ENCODE measurements at places on chromosomes 6 and 20. TPM values are rescaled to one million over a fixed set of nuclear protein-coding genes. Genes with fewer than 3 reads are reported as not detected.

GRCh38 chr6:118869894-118870589, 23.9 kb upstream of the ASF1A start:
- DNase-seq: no peak

DNA sequence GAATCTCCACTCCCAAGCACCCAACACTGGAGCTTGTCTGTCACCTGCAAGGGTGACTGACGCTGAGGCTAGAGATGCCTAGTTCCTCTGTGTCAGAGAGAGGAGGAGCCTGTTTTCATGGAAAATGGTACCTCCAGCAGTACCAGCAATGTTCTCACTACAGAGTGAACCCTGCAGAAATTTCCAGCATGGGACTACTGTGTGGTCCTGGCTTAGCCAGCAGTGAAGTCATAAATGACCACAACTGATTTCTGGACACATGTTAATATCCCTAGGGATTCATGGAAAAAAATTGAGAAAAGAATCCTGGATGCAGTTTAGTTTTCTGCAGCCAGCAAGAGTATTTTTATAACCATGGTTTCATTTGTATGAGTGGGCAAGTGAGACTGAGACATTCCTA, 468.1 kb downstream of the CD83 start:
- no peak for DNase-seq

PLAGL1 gene
- total RNA-seq: 22.7 TPM

GRCh38 chr20:35618263-35619131, 2.9 kb downstream of the SPAG4 start:
- DNase-seq: no peak

DNA sequence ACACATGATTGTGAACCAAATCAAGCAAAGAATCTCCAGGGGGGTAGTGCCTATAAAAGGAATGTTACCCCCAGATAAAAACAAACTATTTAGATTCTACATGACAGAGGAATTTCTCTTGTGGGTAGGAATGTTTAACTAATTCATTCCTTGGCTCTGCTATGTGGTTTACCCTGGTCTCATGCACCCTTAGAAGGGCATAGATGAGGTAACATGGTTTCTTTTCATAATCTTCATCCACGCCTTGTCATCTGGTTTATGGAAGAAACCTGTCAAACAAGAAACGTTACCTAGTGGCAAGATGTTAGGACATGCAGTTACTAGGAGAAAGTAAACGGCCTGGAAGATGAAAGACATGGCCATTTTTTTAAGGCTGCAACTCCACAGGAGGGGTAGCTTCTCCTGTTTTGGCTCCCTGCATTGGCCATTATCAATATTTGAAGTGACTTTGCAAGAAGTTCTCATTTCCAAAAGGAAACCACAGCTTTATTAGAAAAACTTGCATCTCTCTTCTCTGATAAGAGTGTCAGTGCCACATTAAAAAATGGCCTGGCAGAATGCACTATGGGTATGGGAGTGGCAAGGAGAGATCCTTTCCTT, 45.5 kb downstream of the STX11 start:
- DNase-seq: no peak

GRCh38 chr6:6696867-6697531, 108.5 kb downstream of the LY86 start:
- peak; percentile 80 for DNase-seq

DNA sequence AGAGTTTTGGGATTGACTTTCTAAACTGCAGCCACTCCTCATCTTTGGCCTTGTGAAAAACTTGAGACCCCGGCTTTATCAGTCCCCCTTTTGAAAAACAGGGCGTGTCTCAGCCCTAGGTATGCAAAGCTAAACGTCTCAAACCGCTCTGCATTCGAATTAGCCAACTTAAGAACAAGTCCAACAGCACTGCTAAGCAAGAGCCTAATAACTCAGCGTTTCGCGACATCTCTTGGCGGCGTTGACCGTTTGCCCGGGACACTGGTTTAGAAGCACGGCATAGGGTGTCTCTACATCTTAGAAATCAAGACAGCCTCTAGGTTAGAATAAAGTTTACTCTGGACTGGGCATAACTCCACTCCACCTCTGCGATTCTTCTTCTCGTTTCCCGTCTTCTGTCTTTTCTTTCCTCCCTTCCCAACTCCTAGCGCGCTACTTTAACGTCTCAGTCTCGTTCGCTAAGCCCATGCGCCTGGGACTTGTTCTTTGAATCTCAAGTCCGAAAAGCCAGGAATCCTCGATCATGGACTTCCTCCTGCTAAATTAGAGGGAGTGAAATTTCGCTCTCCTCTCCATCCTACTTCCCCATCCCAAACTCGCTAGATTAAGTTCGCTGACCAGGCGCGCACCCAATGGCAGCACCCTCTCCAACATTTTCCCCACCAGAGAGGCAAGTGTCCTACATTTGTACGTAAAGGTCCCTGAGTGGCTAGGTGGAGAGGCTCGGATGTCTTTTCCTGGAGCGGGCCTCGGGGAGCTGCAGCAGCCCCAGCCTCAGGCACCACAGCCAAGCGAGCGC, 10.5 kb upstream of the TFAP2A start:
- no peak for DNase-seq

GRCh38 chr6:33317669-33318425, at the start of gene ZBTB22:
Gene ZBTB22 (minus strand): TSS chr6:33317744. CDS start chr6:33316916, 828 bp downstream.
- DNase-seq: peak; percentile 97

GRCh38 chr6:63529498-63529897, 42.8 kb upstream of the LOC128125822 start:
- no peak for DNase-seq

DNA sequence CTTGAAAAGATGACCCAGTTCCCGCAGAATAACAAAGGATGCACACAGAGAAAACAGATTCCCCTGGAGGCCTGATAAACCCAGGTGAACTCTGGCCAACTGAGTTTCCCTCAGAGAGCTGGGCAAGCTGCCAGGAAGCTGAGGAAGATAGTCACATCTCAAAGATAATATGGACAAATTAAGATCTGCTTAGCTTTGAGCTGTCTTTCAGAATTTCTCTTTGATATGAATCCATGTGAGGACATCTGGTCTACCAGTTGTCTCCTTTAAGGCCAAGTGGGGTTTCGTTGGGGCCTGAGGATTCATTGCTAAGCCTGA, 59.5 kb downstream of the ID4 start:
- no peak for DNase-seq

GLP1R gene
- total RNA-seq: 2.0 TPM
